Epithelial cell of esophagus (primary cell): ENCODE measurements at places on chromosomes 2 and 18.
A peak's percentile ranks its signal among the peaks of the same experiment; 100 is the strongest.

DNA sequence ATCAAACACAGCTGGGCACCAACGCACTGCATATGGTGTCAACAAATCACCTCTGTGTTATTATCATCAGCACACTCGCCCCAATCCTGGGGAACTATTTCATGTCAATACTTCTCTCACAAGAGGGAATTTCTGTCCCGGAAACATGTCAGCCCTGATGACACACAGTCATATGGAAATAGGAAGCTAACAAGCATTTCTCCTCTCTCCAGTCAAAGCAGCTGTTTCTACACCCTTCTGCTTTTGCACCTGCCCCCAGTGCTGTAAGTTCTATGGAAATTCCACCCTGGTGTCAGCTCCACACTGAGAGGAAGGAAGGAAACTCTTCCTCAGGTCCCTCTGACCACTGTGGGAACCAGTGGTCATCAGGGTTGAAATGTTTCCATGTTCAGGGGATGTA is 447.6 kb upstream of the ID2 start:
- no peak for DNase-seq

GRCh38 chr2:122480501-122481243 is 725.2 kb downstream of the TSN start:
- no peak for DNase-seq

DNA sequence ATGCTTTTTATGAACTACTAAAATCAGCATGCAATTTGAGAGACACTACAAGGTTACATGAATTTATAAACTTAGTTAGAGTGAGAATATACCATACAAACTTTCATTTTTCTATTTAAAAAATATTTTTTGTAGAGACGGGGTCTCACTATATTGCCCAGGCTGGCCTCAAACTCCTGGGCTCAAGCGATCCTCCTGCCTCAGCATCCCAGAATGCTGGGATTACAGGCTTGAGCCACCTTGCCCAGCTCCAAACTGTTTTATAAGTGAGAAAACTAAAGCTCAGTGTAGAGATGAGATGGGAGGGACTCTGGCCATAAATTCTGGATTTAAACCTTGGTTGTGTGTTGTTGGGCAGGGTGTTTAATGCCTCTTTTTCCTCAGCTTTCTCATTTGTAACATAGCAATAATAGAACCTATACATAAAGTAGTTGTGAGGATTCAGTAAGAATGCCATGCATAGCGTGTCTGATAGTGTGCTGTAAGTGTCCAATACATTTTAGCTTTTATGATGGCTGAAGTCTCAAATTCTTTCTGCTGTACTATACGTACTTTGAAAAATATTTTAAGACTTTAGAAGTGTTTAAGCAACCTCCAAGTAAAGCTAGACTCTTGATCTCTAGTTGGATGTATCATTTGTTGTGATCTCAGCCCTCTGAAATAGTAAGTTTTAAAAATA is 9.7 kb downstream of the CAB39 start:
- DNase-seq = no peak

DNA sequence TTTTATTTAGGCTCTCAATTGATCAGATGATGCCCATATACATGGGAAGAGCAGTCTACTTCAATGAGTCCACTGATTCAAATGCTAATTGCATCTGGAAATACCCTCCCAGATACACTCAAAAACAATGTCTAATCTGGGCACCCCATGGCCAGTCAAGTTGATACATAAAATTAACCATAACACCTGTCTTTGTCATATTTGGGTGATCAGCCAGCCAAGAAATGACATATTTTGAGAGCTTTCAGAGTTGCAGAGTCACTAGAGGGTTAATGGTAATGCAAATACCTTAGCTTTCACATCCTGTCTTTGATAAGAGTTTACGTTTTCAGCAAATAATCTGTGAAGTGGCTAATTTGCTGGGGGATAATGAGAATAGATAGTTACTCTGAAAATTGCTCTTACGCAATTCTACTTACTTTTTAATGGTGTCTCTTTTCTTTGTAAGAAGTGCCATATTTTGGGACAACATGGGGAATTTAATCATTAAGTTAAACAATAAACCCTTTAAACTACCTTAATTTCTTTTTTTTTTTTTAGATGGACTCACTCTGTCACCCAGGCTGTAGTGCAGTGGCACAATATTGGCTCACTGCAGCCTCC is 49.1 kb downstream of the CCDC195 start:
- DNase-seq = no peak

GRCh38 chr18:76457475-76457874 is 37.6 kb downstream of the ZNF516 start:
- no peak for DNase-seq

GRCh38 chr2:20350041-20350712 is 467 bp downstream of the PUM2 start:
- peak; percentile 39 for DNase-seq

DNA sequence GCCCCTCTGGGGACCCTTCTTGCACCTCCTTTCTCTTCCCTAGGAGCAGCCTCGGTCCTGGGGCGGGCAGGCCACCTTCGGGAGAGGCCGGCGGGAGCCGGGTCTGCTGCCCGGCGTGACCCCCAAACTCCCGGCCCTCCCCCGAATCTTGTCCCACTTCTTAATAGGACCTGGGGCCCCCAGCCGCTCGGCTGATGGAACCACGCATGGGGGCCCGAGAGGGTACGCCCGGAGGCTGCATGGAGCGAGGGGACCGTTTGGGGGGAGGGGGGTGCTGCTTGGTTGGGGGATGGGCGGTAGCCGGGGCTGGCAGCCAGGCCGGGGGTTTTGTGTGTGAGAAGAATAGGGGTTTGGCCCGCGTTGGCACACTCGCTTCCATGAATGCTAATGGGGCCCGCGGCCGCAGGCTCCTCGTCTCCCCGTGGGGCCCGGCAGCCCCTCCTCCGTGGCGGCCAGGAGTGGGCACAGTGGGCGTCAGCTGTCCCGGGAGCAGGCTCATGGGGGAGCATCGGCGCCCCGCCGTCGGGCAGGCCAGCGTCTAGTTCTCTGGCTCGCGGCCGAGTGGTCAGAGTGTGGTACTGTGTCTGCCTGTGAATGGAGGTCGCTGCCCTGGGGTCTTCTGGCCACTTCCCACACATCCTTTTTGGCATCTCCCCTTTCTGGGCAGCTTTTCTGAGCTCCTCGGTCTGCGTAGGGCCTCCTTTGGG is 1.0 kb downstream of the GAREM2 start:
- DNase-seq = no peak

GRCh38 chr2:233862261-233862768 is 5.9 kb downstream of the MSL3B start:
- no peak for DNase-seq

DNA sequence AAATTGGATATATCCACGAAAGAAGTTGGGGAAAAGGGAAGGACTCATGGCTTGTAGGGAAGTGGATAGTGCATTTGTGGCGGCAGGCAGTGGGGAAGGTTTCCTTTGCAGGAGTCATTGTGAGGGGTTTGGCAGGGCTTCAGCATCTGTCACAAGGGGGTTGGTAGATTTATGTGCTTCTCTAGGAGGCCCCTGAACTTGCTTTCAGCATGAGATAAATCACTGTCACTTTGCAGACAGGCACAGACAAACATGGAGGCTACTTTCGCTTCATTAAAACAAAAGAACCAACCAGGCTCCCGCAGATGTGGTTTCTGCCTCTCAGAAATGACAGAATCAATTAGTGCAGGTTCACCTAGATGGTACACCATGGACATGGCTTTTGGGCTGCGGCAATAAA is 340.7 kb downstream of the TGIF1 start:
- DNase-seq = no peak
